Small intestine (tissue), 16 donors: ENCODE measurements at places on chromosomes 5 and 9. TPM values are rescaled to one million over a fixed set of nuclear protein-coding genes. Genes with fewer than 3 reads are reported as not detected.

DNA sequence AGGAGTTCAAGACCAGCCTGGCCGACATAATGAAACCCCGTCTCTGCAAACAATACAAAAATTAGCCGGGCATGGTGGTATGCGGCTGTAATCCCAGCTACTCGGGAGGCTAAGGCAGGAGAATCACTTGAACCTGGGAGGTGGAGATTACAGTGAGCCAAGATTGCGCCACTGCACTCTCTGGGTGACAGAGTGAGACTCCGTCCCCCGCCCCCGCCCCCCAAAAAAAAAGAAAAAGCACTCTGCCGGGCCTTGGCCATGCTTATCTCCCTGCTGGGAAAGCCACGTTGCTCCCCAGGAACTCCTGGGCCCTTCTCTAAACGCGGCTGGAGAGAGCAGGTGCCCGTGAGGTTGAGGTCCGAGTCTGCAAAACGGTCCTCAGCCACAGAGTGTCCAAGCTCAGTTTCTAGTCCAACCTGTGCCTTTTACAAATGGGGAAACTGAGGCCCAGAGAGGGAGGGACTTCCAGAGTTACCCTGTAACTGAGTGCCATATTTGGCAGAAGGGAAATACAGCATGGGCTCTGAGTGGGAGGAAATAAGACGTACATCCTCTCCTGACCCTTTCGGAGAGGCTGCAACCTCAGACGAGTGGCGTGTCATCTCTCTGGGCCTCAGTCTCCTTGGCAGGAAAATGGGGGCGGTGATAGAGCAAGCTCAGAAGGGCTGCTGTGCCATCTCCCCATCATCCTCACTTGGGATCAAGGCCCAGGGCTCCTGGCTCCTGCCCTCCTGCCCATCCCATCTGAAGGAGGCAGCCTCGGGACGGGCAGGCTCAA, 6.6 kb upstream of the PHYHD1 start:
- no peaks in the 10 kb centered on the region for H3K27me3 ChIP-seq
- H3K36me3 ChIP-seq, result peaks cover 5% of the 10 kb centered on the region
- no peak overlapping the region for H3K4me3 ChIP-seq

DNA sequence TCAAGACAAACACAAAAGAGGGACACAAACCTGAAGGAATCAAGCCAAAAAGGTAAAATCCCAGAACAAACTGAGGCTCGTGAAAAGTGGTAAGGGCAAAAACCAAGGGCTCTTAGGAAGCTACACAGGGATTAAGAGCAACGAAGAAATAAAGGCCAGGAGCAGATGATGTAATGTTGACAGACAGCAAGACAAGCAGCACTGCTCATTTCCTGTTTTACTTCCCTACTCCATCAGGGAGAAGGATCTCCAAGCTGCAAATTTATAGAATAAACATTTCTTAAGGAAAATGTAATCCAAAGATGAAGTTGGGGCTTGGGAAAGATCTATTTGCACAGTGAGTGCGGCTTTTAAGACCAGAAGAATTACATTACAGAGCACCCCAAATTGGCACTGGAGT, 182.3 kb upstream of the MAP1B start:
- DNase-seq, result peak; percentile 16
- no peak overlapping the region for H3K27ac ChIP-seq
- no peak overlapping the region for H3K4me3 ChIP-seq
- no peaks in the 10 kb centered on the region for H3K4me1 ChIP-seq

DNA sequence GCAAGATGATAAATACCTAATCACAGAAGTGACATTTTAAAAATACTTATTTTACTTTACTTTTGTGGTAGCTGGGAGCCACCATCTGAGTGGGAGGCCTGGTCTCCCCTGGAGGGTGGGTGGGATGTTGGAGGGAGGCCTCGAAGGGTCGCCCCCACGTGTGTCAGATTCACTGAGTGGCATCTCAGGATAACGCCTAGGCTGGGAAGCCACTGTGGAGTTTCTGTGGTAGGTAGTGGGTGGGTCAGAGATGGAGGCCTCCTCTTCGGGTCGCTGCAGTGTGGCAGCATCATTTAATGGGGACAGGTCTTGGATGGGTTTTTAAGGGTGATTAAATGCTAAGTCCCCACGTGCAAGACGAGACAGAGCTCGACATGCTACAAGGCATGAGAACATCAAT, 1154.8 kb upstream of the CDH18 start:
- no peaks in the 10 kb centered on the region for H3K36me3 ChIP-seq
- DNase-seq, result no peak
- no peak overlapping the region for H3K27ac ChIP-seq

DNA sequence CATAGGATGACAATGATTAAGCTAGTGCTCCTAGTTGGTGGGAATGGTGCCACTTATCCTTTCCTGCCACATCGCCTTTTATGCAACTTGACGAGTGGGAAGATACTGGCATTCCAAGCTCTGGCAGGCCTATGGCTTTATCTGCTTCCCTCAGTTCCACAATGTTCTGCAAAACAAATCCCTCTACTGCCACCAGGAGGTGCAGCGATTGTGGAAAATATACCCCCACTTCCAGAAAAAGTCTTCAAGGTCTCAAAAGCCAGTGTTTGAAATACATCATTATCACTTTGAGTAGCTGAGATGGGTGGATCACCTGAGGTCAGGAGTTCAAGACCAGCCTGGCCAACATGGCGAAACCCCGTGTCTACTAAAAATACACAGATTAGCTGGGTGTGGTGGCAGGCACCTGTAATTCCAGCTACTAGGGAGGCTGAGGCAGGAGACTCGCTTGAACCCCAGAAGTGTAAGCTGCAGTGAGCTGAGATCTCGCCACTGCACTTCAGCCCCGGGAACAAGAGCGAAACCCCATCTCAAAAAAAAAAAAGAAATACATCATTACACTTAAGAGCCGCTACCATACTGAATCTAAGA, 3.4 kb downstream of the CLINT1 start:
- H3K27ac ChIP-seq, result no peak overlapping the region
- no peaks in the 10 kb centered on the region for H3K27me3 ChIP-seq
- H3K4me3 ChIP-seq, result no peak overlapping the region
- H3K36me3 ChIP-seq, result peaks cover 11% of the 10 kb centered on the region
- DNase-seq, result peak; percentile 76
- H3K4me1 ChIP-seq, result peaks cover 6% of the 10 kb centered on the region

GRCh38 chr5:471750-472058, 28.7 kb downstream of the EXOC3 start:
- H3K27me3 ChIP-seq, result peaks cover 6% of the 10 kb centered on the region
- H3K36me3 ChIP-seq, result peaks cover 2% of the 10 kb centered on the region
- no peak overlapping the region for H3K27ac ChIP-seq
- DNase-seq, result no peak
- no peak overlapping the region for H3K4me3 ChIP-seq
- H3K4me1 ChIP-seq, result peaks cover 3% of the 10 kb centered on the region

- H3K4me1 ChIP-seq, result no peaks in the 10 kb centered on the region
- no peak for DNase-seq
- peaks cover 5% of the 10 kb centered on the region for H3K36me3 ChIP-seq
- no peak overlapping the region for H3K27ac ChIP-seq
- H3K27me3 ChIP-seq, result no peaks in the 10 kb centered on the region
These were observed 29.7 kb downstream of the PITX1 start for GRCh38 chr5:135004376-135004775.

DNA sequence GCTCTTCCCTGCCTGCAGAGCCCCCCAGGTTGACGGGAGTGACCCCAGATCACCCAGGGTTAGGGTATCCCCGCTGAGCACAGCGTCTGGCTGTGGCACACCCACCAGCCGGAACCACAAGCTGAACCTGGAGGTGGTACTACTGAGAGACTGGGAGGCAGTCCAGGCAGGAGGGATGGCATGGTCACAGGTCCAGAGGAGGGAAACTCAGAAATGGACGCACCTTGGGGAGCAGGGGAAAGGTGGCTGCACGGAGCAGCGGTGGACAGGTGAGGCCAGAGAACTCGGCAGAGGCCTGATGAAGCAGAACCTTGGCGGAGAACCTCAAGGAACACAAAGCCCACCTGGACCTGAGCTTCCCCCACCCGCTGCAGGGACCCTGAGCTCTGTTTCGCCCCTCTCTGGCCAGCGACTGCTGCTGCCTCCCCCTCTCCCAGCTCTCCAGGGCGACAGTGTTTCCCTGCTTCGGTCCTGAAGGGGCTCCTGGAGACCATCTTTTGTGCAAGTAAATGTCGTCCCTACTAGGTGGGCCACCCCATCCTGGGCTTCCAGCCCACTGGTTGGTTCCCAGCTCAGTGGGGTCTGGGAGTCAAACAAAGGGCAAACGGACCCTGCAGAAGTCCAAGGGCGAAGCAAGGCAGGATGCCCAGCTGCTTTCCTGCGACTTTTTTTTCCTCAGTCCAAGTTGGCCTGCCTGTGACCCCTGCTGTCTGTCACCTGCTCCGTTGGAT, 845 bp downstream of the ADGRD2 start:
- H3K27me3 ChIP-seq, result peaks cover 55% of the 10 kb centered on the region

- no peaks in the 10 kb centered on the region for H3K27me3 ChIP-seq
- H3K4me1 ChIP-seq, result no peaks in the 10 kb centered on the region
- no peak overlapping the region for H3K27ac ChIP-seq
- DNase-seq, result no peak
- no peak overlapping the region for H3K4me3 ChIP-seq
These were observed 1046.9 kb downstream of the CDH12 start for GRCh38 chr5:21806271-21806670.

DNA sequence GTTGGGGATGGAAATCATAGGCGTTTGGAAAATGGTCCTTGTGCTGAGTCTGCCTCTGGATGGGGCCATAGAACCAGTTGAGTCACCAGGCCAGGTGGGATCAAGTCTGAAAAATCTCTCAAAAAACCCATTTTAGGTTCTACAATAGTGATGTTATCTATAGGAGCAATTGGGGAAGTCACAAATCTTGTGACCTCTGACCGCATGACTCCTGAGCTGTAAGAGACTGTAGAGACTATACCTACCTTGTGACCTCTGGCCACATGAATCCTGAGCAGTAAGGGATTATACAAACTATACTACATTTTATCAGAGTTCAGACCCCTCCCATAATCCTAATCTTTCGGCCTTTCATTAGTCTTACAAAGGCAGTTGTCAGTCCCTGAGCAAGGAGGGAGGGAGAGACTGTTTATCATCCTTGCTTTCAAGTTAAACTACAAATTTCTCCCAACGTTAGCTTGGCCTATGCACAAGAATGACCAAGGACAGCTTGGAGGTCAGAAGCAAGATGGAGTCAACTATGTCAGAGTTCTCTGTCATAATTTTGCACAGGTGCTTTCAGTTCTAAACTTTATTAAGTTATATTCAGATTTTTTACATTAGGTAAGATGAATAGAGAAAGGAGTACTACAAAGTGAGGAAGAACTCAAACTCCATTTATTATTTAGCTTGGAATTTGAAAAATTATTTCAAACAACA, 11.5 kb upstream of the JMY start:
- no peak overlapping the region for H3K27ac ChIP-seq
- H3K4me1 ChIP-seq, result no peaks in the 10 kb centered on the region
- no peaks in the 10 kb centered on the region for H3K36me3 ChIP-seq

- no peak overlapping the region for H3K27ac ChIP-seq
- H3K4me3 ChIP-seq, result no peak overlapping the region
- DNase-seq, result no peak
- H3K36me3 ChIP-seq, result peaks cover 5% of the 10 kb centered on the region
- no peaks in the 10 kb centered on the region for H3K27me3 ChIP-seq
These were observed 7.1 kb downstream of the ZFP2 start for GRCh38 chr5:178902849-178903248.

DNA sequence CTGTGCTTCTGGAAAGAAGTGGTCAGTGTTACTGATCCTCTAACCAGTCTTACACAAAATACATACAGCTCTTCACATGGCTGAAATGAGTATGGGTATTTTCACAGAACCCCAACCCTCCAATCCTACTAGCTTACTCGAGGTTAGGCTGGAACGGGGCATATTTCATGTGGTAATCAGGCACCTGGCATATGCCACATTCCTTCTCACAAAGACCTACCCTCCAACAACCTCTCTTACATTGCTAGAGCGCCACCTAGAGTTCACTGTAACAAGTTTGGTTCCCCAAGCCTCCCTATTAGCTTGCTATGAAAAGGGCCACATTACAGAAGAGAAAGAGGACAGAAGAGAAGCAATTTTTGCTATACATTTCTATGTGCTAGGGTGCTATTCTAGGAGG, 597.3 kb downstream of the PRELID2 start:
- no peak overlapping the region for H3K27ac ChIP-seq
- H3K36me3 ChIP-seq, result no peaks in the 10 kb centered on the region
- H3K27me3 ChIP-seq, result no peaks in the 10 kb centered on the region
- no peaks in the 10 kb centered on the region for H3K4me1 ChIP-seq
- peak; percentile 73 for DNase-seq
- H3K4me3 ChIP-seq, result no peak overlapping the region

DNA sequence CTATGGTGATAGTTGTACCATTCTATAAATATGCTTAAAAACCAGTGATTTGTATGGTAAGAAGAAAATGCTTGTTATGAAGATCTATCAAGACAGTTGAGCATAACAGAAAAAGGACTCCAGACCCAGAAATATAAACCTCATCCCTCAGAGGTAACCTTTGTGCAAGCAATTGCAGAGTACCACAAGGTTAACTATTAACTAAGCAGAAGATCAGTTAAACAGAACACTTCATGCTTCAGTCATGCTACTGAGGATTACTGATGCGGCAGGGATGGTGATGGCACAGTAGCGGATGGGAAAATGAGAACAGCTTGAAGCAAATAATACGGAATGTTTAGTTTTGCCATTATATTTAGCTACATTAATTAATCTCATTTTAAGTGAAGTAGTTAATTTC, 45.5 kb downstream of the IARS1 start:
- H3K27me3 ChIP-seq, result no peaks in the 10 kb centered on the region
- peaks cover 27% of the 10 kb centered on the region for H3K36me3 ChIP-seq
- DNase-seq, result peak; percentile 41
- H3K4me3 ChIP-seq, result no peak overlapping the region

GRCh38 chr9:31471010-31471409, 913.4 kb upstream of the ACO1 start:
- H3K27me3 ChIP-seq, result no peaks in the 10 kb centered on the region
- no peak overlapping the region for H3K27ac ChIP-seq
- no peak overlapping the region for H3K4me3 ChIP-seq
- no peaks in the 10 kb centered on the region for H3K4me1 ChIP-seq
- no peaks in the 10 kb centered on the region for H3K36me3 ChIP-seq

DNA sequence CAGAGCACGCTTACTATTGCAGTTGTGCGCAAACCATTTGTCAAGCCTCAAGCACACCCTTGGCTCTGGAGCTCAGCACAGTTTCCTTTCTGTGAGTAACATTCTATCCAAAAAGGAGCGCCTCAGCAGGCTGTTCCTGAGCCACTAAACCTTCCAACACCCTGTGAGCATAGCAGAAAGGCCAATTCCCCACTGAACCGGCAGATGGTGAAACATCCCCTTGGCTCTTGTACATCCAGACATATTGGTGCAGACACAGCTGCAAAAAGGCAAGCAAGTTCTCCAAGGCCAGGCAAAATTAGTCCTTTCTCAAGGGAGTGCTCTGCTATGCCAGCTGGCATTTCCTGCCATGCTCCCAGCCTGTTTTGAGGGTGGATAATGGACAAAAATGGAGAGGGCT, 44.1 kb upstream of the CEMIP2 start:
- no peaks in the 10 kb centered on the region for H3K36me3 ChIP-seq
- no peaks in the 10 kb centered on the region for H3K4me1 ChIP-seq

Gene SLC24A2
- not detected for polyA plus RNA-seq

Gene PITX1
- polyA plus RNA-seq, result 30.0 TPM

Gene ZNF622
- polyA plus RNA-seq, result 23.0 TPM

Gene NR5A1
- polyA plus RNA-seq, result 0.22 TPM

Gene LTC4S
- 2.0 TPM for polyA plus RNA-seq

Gene RANBP17
- 0.67 TPM for polyA plus RNA-seq

Gene MARVELD2
- polyA plus RNA-seq, result 11.7 TPM

Gene MACROH2A1
- polyA plus RNA-seq, result 198 TPM

Gene PCDHB3
- polyA plus RNA-seq, result not detected

Gene CXCL14
- polyA plus RNA-seq, result 13.4 TPM

Gene MPDZ
- 27.4 TPM for polyA plus RNA-seq

Gene EDIL3
- not detected for polyA plus RNA-seq
